Stimulated activated CD4-positive, alpha-beta T cell treated with anti-CD3 and anti-CD28 coated beads, Interleukin-15, amount 100 ng/mL, for 24 hours (primary cell): ENCODE measurements at places on chromosomes 13 and 19.
A peak's percentile ranks its signal among the peaks of the same experiment; 100 is the strongest.

DNA sequence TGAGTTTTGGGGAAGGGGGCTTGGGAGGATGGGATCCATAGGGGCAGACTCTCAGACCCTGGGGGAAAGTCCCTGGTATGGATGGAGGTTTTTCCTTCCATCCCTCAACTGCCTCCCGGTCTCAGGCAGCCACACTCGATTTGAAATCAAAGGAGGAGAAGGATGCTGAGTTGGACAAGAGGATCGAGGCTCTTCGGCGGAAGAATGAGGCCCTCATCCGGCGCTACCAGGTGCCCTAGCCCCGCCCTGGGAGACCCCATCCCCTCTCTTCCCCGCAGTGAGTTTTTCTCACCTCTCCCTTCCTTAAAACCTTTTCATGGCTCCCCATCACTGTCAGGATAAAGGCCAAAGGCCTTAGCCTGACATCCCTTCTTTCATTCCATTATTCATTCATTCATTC, 2.1 kb downstream of the CCDC9 start:
- DNase-seq: no peak

DNA sequence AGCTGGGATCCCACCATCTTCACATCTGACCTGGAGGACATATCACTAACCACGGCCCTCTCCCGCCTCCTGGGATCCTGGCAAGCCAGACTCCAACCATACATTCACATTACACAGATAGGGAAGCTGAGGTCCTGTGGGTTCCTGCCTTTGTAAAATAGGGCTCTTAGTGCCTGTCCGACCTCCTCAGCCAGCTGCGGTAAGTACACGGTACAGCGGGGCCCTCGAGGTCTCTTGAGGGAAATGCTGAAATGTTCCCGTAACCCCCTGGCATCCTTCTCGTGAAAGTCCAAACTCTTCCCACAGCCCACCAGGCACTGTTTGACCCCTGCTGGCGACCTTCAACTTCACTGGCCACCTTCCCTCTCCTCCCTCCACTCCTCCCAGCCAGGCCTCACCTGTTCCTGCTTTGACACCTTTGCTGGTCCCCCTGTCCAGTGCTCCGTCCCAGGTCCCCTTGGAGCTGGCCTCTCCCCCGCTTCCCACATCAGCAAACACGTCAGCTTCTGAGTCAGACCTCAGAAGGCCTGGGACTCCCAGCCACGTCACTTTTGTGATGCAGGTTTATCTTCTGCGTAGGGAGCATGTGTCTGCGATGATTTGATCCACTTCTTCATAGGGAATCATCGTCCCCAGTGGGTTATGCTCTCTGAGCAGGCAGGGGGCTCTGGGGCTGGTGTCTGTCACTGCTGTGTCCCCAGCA, 8.8 kb upstream of the GNG7 start:
- no peak for DNase-seq

GRCh38 chr19:16069813-16070365, 6.4 kb upstream of the TPM4 start:
- DNase-seq: no peak

- DNase-seq: no peak
Observed at GRCh38 chr19:43774103-43774939, 6.5 kb downstream of the KCNN4 start.

GRCh38 chr19:14218620-14219330, 12.8 kb upstream of the ADGRL1 start:
- no peak for DNase-seq

GRCh38 chr19:31946491-31946890, 398.9 kb upstream of the ZNF507 start:
- DNase-seq: no peak

GRCh38 chr19:18299654-18300053, 18.2 kb upstream of the JUND start:
- DNase-seq: no peak

DNA sequence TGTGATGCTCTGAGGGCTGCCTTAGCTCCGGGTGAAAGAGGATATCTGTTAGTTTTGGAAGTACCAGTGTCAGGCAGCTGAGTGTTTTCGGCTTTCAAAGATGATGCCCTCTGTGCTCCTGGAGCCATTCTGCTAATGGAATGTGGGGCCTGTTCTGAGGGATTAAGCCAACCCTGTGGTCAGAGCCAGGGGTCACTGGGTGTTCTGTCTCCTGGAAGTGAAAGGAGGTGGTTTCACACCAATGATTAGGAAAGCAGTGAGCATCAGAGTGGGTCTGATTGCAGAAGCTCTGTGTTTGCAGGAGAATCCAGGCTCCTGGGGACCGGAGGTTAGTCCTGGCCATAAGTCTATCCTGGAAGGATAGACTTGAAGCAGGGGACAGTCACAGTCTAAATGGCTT, 94.6 kb downstream of the UQCRFS1 start:
- no peak for DNase-seq

DNA sequence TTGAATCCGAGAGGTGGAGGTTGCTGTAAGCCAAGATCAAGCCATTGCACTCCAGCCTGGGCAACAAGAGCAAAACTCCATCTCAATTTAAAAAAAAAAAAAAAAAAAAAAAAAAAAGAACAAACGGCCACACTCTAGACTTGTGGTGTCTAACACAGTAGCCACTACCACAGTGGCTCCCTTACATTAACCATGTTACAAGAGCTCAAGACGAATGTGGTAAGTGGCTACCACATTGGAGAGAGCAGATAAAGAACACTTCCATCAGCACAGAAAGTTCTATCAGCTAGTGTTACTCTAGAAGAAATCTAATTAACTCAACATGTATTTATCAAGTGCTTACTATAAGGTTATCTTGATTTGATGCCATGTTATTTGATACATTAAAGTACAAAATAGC, 11.5 kb downstream of the XPO4 start:
- DNase-seq: no peak

- DNase-seq: no peak
Observed at GRCh38 chr19:16252459-16253205, 54.9 kb downstream of the AP1M1 start.

DNA sequence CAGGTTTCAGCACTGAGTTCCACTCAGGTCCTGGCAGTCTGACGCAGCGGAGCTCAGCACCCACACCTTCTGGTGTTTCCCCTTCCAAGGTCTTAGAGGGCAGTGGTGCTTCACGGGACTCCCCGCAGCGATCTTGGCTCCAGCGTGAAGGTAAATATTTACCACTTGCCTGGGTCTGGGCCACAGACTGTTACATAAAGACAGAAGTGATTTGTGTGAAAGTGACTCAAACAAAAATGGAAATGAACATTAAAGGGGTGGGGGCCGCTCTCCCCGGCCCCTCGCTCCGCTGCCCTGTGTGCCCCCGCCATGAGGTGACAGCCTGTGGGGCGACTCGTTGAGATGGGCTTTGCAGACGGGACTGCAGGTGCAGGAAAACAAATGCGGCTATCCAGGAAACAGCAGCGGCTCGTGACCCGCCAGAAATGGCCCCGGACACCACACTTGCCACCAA, 55.0 kb downstream of the GGACT start:
- no peak for DNase-seq

GRCh38 chr13:34038541-34039068, 220.7 kb downstream of the RFC3 start:
- DNase-seq: no peak

DNA sequence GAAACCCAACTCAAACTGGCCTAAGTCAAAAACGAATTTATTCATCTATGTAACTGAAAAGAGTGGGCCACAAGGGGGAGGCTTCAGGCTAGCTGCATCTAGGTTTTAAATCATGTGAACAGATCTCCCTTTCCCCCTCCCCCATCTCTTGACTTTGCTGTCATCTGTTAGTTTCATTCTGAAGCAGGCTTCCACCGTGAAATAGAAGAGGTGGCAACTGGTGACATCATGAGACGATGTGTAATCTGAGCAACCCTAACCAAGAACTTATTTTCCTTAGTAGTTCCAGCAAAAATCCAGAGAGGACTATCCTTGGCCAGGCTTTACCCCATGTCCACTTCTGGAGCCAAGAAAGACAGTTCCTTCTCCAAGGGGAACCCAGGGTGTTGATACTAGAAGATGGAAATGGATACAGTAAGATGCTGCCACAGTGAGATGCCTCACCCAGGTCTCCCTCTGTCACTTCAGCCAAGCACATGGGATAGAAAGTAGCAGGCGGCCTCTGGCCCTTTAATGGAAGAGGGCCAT, 9.4 kb downstream of the SAMD4B start:
- peak; percentile 65 for DNase-seq

DNA sequence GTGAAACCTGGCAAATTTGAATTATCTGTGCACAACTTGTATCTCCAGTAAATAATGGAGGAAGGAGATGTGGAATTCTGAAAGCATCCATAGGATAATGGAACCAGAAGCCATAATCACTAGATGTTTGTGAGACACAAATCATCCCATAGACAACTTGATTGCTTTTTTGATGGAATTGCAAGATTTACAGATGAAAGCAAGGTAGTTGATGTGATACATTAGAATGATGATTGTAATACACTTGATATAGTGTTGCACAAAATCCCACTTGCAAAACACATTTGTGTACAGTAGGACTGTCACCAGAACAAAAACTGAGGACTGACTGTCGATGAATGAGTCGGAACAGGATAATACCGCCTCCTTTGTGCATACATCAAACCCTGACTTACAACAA, 178.3 kb downstream of the IRS2 start:
- no peak for DNase-seq

GRCh38 chr13:27482983-27483382, 32.6 kb upstream of the MTIF3 start:
- DNase-seq: no peak

GRCh38 chr19:35017507-35017906, 12.8 kb upstream of the SCN1B start:
- no peak for DNase-seq

DNA sequence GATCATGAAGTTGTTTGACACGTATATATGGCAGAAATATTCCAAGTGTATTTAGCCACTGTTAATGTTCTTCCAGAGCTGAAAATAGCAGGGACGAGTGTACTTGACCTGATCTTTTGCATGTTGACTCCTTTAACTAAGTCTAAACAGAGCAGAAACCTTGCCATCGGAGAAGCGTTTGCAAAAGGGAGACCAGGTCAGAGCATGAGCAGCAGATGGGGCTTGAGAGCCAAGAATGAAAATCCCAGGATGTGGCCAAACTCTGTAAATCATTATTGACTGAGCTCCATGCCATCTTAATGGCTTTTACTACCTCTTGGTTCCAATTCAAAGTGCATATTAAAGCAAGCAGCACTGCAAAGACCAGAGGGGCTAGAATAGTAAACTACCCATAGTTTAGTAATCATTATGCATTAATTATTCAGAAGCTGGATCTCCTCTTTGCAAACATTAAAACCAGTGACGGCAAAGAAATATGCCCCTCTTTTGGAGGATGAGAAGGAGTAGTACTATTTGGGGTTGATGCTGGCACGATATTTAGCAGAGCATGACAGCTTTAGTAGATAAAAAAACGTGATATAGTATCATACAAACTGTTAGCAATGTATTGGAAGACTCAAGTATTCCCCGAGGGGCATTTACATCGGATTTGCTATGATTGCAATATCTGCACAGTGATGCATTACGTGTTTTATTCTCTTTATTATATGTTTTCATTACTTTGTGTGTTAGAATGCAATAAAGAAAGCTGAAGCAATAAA, 55.7 kb downstream of the FAM216B start:
- DNase-seq: no peak

DNA sequence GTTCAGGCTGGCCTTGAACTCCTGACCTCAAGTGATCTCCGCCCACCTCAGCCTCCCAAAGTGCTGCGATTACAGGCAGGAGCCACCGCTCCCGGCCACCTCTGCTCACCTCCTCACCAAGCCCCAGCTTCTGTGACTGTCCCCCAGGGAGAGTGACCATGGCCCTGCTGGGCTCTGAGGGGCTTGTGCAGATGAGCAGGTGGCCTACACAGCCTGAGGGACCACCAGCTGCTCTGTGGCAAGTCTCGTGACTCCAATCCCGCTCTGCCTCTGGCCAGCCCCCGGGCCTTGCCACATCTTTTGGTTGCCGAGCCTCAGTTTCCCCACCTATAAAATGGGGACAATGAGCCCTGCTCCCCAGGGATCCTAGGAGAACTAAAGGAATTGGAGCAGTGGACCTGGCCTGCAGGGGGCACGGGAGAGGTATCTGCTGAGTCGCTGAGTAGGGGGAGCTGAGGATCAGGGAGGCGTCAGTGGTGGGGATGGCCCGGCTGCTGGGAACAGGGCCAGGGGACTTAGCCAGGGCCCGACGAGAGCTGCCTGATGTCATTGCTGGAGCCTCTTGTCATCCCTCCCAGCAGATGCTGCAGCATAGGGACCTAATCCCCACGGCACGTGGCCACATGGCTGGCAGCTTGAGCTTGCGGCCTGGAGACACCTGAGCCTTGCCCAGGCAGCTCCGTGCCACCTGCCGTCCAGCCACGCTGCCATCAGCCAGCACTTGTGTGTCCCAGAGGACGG, 74.7 kb downstream of the GADD45B start:
- DNase-seq: peak; percentile 25

DNA sequence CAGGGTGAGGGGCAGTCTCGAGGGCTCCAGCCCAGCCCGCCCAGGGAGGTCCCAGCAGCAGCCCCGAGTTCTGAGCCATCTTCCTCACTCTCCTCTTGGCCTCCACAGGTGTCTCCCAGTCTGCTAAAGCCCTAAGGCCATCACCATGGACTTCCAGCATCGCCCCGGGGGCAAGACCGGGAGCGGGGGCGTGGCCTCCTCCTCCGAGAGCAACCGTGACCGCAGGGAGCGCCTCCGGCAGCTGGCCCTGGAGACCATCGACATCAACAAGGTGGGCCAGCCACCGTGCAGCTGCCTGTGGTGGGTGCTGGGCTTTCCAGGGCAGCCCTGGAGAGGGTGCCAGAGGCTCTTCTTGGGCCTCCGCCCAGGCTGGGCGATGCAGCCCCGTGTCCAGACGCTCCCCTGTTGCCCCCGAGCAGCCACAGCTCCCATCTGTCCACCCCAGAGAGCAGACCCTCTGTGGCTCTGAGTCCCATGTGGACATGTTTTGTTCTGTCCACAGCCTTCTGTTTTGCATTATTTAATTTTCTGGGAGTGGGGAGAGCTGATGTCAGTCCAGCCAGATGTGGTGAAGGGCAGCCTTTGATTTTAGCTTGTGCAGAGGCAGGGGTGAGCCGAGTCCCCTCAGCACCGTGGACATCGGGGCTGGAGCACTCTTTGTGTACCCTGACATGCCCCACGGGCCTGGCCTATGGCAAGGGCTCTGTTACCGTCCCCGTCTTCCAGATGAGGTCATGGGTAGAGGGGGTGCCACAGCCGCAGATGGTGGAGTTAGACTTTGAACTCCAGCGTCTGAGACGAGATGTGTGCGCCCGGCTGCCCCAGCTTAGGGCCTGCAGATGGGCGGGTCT, 5.6 kb upstream of the AMH start:
- no peak for DNase-seq

GRCh38 chr19:18176367-18177310, 3.0 kb downstream of the IFI30 start:
- no peak for DNase-seq
